Fibroblast of skin of scalp (primary cell): ENCODE measurements at places on chromosomes 4 and X.
A peak's percentile ranks its signal among the peaks of the same experiment; 100 is the strongest.

DNA sequence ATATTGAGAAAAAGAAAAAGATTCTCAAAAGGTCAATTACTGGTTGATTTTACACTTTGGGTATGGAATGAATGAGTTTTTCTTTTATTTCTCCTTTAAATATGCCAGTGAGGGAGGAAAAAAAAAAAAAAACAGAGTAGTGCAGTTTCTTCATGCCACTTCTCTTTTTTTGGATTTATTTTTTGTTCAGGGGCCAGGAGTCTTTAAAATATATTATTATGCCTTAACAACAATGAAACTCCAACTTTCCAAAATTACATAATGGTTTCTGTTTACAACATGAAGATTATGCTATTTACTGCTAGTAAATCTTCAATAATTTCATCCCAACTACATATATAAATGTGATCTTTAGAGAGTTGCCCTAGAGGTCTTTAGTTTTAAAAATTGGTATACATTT lies 31.9 kb downstream of the DTHD1 start:
- no peak for DNase-seq

DNA sequence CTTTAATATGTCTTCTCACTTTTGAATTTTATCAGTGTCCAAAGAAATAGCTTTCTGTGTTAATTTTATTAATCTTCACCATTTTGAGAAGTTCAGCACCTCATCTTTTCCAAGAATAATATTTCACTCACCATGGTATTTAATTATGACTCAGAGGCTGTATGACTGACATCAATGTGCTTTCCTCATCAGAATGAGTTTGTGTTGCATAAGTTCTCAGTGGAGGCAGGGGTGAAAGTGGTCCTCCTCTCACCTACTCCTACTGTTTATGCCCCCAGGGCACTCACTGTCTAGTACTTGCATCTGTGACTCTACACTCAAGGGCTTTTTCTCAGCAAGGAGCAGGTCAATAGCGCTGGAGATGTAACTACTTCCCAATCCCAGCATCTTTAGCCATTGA lies 905.3 kb upstream of the INTU start:
- peak; percentile 64 for DNase-seq

DNA sequence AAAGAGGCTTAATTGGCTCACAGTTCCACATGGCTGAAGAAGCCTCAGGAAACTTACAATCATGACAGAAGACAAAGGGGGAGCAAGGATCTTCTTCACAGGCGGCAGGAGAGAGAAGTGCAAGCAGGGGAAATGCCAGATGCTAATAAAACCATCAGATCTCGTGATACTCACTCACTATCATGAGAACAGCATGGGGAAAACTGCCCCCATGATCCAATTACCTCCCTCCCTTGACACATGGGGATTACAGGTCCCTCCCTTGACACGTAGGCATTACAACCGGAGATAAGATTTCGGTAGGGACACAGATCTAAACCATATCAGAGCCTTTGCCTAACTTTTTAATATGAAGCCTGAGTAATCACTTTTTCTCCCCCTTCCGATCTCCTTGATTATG lies 43.7 kb upstream of the MAPK10 start:
- no peak for DNase-seq

DNA sequence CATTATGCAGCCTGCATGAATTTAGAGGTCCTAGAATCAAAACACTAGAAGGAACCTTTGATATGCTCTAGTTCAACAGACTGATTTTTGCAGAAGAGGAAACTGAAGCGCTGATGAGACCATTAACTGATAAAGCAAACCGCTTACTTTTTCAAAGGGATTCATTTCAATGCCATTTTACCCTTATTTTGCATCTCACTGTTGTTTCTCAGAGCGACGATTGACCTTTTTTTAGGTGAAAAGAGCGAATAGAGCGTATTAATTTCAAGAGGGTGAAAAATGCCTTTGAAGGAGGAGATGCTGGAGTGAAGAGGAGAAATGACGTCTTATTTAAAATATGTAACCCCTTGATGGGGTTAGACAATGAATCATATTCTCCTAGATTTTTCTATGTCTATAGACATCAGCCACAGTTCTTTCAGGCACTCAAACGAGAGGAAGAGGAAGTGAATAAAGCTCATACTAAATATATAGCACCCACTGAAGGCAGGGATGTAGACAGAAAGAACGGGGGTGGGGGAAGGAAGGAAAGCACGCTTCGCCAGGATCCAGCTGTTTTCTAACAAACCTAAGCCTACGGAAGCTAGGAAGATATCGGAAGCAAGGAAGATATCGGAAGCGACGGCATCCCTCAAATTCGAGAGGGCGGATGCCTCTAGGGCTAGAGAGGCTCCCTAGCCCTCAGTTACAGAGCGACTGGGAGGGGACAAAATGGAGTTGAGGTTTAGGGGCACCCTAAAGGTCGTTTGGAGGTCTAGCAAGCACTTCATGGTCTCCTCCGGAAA lies 848 bp downstream of the ACSL4 start:
- DNase-seq: peak; percentile 77

DNA sequence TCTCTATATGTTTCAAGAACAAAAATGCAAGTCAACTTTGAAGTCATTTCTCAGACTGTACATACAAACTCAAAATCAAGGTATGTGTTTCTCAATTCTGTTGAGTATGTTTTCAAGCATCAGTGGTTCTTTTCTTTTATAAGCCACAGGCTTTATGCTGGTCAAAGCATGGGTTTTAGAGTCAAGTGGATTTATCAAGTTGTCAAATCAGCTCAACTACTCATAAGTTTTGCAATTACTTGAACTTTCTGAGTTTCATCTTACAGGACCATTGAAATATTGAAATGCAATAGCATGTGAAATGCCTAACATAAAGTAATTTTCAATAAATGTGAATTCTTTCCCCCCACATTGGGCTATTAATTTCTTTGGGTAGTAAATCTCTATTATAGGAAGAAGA lies 239.9 kb upstream of the DKK2 start:
- no peak for DNase-seq
